ENCODE measurements at places on chromosomes 5 and 9.

GRCh38 chr5:22542340-22542739, 310.8 kb downstream of the CDH12 start:
- DNase-seq: no peak

DNA sequence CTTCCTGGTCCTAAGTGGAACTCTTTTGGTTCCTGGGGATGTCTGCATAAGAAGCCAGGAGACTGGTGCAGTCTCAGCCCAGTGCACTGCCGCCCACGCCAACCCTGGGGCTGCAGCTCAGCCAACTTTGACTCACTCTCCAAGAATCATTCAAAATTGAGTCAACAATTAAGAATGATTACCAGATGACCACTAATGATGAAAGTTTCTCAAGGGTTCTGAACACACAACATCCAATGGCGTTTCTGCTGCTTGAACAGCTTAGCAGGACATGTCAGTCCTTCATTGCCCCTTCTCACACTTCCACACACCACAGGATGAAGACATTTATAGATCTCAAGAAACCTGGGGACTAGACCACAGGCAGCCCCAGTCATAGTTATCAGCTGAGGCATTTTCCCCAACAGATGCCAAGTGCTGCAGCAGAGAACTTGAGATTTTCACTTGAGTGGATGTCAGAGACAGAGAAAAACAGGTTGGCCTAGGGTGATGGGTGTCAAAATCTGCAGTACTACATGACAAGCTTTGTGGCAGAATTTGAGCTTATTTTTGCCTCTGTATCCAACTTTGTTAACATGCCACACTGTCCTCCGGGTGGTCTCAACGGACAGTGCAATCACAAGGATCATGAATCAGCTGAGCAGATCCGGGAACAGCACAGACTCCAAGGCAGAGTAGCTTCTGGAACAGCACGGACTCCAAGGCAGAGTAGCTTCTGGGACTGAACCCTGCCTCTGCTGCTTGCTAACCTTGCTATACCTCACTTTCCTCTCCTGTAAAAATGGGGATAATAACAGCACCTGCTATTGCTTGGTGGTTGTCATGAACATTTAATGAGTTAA, 356.1 kb downstream of the SPOCK1 start:
- no peak for DNase-seq

DNA sequence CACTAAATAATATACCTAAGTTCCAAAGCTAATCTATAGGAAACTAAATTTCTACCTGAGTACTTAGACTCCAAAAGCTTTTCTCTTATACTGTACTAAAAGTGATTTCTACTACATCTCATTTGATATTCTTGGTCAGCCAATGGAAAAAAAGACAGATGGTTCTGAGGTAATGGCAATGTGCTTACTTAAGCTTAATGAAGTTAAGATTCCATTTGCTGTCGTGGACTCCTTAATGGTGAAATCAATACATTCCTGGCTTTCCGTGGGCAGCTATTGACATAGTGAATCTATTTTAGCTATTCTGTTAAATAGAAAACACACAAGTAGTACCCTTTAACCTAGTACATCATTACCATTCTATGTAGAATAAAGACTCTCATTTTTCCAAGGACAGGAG, 1825.6 kb upstream of the CDH9 start:
- DNase-seq: no peak

DNA sequence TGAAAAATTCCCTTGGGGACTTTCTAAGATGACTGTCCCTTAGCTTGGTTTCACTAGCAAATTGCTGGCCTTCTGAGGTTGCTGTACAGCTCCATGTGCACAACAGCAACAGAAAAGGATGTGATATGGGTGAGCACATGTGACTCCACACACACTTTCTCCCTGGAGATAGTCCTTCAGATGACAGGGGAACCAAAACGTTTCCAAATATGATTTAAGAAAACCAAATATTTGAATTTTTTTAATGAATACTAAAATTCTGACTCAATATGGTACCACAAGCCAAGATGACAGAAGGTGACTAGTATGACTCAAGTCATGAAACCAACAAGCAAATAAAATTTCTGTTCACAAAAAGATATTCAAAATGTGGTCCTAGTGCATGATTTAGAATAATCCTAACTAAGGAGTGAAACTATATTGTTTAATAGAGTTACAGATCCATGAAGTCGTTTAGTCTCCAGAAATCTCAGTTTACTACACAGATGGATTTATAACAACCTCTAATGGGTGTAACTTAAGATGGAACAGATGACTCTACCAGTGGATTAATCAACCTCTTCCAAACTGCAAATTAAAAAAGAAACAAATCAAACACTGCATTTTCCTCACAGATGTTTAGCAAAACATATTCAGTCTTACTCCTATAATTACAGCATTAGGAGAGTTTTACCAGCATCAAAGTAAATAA, 144.8 kb upstream of the PIK3R1 start:
- no peak for DNase-seq

DNA sequence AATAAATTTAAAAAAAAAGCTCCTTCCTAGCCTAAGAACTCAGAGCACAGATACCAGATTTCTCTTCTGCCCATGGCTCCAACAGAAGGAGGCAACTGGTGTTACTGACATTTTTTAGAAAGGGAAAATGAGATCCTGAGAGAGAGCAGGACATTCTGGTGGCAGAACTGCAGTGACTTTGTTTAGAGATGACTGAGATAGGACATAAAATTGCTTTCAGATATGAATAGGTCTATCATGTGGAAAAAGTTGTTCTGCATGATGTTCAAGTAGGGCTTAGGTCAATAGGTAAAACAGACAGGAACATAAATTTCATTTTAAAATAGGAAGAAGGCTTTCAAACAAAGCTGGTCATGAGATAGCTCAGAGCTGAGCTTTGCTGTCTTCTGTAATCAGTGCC, 49.6 kb downstream of the NIPAL4 start:
- no peak for DNase-seq

- DNase-seq: no peak
Observed at GRCh38 chr9:16174915-16175314, 622.1 kb downstream of the CCDC171 start.

DNA sequence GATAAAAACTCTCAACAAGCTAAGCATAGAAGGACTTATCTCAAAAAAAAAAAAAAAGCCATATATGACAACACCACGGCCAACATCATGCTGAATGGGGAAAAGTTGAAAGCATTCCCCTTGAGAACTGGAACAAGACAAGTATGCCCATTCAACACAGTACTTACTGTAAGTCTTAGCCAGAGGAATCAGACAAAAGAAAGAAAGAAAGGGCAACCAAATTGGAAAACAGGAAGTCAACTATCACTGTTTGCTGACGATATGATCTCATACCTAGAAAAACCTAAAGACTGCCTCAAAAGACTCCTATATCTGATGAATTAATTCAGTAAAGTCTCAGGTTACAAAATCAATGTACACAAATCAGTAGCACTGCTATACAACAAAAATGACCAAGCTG, 24.6 kb upstream of the PTGER4 start:
- no peak for DNase-seq

Data from stimulated activated CD4-positive, alpha-beta T cell treated with anti-CD3 and anti-CD28 coated beads, Interleukin-1b, Interleukin-23, amount 100 ng/mL, for 1 hour (primary cell).